ENCODE measurements at places on chromosomes 13 and 19.

DNA sequence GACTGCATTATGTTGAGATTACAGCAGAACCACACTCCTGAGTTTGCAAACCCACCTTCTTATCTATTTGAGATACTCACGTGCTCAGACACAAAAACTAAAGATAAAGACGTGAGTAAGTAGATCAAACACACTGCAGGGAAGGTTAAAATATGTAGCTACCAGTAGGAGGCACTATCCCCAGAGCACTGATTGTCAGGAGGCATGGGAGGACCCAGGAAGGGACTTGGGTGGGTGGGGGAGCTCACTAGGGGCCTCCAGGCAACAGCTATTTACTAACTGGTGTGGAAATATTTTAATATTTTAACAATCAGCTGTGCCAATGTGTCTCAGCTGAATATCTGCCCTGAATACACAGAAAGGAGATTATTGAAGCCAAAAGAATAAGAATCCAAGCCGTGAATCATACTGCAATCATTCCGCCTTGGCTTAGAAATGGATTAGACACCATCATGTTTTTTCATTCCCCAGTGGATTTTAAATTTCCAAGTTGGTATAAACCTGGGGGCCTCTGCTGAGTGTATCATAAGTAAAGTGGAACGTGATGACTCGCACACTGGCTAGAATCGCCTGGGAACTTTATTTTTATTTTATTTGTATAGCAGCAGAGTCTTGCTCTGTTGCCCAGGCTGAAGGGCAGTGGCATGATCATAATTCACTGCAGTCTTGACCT, 73.2 kb upstream of the CACNA1A start:
- DNase-seq, result no peak

DNA sequence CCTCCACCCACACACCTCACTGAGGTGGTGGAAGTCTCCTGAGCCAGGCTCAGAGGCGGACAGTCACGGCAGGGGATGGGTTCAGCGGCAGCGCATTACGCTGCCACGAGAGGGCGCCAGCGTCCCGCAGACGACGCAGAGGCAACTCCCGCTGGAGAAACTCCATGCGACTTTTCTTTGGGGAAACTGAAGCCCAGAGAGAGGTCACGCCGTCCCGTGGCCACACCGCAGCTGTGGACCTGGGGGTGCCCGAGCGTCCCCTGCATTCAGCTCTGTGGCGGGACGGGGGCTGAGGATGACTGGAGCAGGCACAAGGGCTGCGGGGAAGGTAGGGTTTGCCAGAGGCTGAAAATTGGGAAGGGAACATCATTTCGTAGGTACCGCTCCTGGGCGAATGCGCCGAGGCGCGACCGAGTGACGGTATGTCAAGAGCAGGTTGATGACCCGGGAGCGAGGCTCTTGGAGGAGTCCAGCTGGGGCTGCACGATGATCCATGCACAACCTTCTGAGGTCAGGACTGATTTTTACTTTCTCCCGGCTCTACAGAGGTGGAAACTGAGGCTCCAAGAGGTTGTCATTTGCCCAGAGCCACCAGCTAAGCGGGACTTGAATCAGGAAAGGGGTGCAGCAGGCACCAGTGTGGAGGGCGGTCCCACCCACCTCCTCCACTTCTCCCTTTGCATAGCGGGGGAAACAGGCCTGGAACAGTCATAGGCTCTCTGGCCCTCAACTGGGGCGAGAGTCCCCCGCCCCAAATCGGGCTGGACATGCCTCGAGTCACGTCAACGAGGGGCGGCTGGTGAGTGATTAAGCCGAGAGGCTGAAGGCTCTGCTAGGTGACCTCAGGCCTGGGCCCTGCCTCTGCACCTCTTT, 690 bp upstream of the ARRDC2 start:
- DNase-seq, result peak; percentile 78

DNA sequence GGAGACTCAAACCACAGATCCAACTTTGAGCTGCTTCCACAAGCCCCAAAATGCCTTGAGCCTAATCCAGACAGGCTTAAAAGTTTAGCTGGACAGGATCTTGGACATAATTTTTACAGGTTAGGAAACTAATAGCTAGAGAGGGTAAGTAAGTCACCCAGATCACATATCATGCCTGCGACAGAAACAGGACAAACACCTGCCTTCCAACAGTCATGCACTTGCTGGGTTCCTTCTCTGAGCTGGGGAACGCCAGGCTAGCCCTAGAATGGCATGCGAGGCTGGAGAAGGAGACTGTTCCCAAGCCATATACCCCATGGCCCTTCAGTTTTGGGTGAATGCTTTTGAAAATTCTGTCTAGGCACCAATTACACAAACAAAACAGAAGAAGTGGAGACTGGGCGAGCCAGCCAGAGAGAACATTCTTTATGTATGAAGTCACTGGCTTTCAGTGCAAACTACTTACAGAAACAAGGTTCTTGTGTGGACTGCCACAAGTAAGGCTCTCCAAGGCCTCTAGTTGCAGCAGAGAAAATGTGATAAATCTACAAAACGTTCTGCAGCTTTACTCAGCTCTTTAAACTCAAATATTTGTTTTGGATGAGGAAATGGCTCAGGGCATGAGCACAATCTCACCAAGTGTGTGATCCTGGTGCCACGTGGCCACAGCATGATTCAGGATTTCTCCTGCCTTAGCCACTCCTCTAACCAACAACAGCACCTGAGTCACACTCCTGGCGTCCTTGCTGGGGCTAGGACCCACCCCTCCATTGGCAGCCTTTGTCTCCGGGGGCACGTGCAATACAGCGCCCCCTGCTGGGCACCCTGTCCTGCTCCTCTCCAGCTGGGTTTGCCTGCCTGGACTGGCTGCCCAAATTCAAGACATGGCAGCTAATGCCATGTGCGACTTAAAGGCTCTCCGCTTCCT, 73.4 kb upstream of the UBL3 start:
- peak; percentile 40 for DNase-seq

- DNase-seq, result peak; percentile 55
Measured at GRCh38 chr19:54684527-54684926, 21.7 kb downstream of the LILRB4 start.

- DNase-seq, result no peak
Measured at GRCh38 chr13:99256283-99256682, 1.9 kb downstream of the GPR18 start.

- DNase-seq, result no peak
Measured at GRCh38 chr19:44822670-44823372, 13.9 kb downstream of the BCAM start.

GRCh38 chr13:113802090-113802531, 43.1 kb downstream of the TMEM255B start:
- DNase-seq, result no peak

DNA sequence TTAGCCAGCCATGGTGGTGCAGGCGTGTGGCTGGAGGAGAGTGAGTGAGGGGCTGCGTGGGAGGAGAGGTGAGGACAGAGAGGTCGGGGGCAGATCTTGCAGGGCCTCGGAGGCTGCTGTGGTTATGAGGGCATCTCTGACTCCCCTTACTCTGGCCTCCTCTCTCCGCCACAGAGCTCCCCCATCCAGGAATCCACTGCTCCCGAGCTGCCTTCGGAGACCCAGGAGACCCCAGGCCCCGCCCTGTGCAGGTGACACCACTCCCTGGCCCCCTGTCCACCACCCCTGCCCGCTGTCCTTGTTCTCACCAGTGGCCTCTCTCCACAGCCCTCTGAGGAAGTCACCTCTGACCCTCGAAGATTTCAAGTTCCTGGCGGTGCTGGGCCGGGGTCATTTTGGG, 7.8 kb downstream of the PTGER1 start:
- no peak for DNase-seq

- no peak for DNase-seq
Measured at GRCh38 chr19:46637224-46637623, 1.2 kb upstream of the GNG8 start.

DNA sequence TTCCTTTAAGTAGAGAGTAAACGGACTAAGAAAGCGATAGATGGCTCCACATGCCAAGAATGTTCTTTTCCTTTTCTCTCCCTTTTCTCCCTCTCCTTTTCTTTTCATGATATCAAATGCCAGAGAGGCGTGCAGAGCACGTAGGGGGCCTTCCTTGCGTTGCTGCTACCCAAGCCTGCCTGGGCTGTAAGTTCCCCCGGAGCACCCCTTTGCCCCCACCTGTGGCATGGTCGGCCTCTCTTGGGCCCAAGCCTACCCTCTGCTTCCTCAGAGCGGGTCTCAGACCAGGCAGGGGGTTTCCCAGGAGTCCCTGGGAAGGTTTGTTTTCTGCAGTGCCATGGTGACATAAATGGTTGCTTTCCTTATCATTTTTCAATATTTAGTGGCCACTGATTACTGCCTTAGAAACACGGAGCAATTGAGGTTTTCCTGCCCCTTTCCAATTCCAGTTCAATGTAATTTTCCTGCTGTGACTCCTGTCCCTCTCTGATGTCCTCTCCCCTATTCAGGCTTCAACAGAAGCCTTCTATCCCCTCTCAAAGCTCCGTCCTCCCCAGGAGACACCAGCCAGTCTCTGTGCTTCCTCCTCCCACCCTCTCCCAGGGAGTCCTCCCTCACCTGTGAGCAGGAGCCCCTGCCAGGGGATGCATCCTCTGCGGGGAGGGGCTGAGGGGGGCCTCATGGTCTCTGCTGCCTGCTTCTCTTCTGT, 22.6 kb upstream of the CD177 start:
- no peak for DNase-seq

DNA sequence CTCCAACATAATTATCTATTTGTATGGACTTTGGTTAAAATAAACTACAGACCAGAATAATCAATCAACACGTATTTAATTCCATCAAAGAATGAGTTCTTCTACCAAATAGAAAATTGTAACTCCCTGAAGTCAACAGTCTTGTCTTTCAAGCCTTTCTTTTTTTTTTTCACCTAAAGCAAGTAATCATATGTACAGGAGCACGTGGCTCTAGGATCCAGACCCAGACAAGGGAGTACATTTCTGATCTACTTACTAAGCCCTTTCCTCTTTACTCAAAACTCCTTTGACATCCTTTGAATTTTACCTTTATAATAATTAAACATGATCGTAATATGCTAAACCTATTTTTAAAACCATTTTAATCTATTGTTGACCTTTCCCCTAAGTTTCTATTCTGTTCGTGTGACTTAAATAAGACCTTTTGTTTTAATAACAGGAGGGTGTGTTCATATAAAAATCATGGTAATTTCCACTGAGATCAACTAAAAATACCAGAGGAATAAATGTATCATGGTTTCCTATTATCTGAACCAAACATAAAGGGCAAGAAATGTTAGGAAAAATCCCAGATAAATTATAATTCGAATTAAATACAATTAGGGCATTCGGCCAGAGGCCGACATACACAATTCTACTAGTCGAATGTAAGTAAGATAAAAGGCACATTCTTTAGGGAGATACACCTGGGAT, 1.7 kb downstream of the SLC7A1 start:
- DNase-seq, result no peak

- DNase-seq, result peak; percentile 85
Measured at GRCh38 chr19:4183967-4184717, 1.7 kb downstream of the ANKRD24 start.

- DNase-seq, result no peak
Measured at GRCh38 chr19:39103151-39103550, 19.0 kb downstream of the ACP7 start.

GRCh38 chr13:81551036-81551435, 1210.1 kb upstream of the SPRY2 start:
- no peak for DNase-seq

GRCh38 chr13:32261567-32261966, 53.6 kb downstream of the ZAR1L start:
- no peak for DNase-seq

Data from inflammatory macrophage treated with lipopolysaccharide for 4 hours (primary cell).